ENCODE measurements at places on chromosomes 2 and 18. TPM values are rescaled to one million over a fixed set of nuclear protein-coding genes. Genes with fewer than 3 reads are reported as not detected.

GRCh38 chr2:43127208-43127940, 99.0 kb downstream of the ZFP36L2 start:
- peak; percentile 83 for DNase-seq

DNA sequence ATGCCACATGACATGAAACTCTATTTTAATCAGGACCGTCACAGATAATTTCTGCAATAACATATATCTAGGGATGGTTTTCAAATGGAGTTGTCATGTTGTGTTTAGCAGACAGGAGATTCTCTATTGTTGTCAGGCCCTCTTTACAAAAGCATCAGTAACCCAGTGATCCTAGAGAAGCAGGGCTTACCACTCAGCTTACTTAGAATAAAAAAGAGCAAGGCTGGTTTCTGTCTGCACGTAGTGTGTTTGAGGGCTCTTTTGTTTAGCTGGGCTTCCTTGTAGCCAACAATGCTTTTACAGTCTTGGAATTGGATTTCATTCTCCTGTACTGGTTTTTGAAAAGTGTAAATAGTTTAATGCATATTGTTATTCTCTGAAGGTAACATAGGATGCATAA, 210.5 kb upstream of the NRP2 start:
- no peak for DNase-seq

- DNase-seq: no peak
Measured at GRCh38 chr18:615092-615521, 18.3 kb downstream of the CLUL1 start.

DNA sequence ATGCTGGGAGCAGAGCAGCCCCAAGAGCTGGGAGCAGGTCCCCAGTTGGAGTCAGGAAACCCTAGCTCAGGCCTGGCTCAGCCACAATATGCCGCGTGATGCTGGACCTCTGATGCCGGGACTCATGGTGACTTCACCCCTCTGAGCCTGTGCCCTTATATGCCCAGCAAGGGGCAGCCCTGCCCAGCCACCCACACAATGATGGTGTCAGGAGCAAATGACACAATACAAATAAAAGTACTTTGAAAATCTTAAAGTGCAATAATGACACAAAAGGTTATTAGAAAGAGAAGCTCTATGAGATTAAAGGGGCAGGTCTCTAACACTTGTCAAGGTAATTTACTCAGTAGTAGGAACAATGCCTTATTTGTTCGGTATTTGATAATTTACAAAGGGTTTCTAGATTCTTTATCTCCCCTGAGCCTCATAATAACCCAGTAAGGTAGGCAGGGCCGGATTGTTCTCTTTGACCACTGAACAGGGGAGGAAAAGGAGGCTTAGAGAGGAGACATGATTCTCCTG, 18.3 kb upstream of the KIF3C start:
- no peak for DNase-seq

DNA sequence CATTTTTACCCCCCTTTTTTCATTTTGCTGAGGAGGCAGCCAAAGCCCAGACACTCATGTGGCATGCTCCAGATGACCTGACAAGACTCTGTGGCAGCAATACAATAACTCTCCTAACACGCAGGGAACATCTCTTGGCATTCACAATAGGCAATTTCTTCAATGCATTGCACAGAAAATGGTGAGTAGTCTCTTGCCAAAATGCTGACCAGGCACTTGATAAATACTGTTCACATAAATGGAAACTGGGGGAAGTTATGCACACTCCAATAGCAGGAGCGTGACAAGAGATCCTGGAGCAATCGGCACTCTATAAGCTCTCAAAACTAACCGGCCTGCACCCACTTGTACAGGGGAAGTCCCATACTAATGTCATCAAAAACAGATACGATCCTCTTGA, 66.3 kb downstream of the NBAS start:
- no peak for DNase-seq

GRCh38 chr2:54387059-54387991, 68.8 kb upstream of the SPTBN1 start:
- DNase-seq: no peak

DNA sequence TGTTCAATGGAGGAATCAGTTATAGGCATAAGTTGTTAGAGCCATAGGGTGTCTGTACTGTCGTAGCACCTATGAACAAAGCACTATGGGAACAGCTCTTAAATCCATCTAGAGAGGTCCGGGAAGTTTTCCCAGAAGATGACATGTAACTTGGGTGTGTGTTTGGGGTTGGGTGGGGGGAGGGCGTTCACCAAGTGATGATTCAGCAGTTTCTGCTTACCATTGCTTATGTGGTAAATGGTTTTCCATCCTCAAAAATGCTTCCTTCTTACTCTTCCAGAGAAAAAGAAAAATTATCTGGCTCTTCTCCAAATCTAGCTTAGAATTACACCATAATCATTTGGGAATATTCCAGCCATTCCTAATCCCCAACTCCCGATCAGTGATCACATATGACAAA, 361.1 kb upstream of the ZNF521 start:
- DNase-seq: no peak

- DNase-seq: no peak
Measured at GRCh38 chr2:107006836-107007235, 120.9 kb upstream of the ST6GAL2 start.

DNA sequence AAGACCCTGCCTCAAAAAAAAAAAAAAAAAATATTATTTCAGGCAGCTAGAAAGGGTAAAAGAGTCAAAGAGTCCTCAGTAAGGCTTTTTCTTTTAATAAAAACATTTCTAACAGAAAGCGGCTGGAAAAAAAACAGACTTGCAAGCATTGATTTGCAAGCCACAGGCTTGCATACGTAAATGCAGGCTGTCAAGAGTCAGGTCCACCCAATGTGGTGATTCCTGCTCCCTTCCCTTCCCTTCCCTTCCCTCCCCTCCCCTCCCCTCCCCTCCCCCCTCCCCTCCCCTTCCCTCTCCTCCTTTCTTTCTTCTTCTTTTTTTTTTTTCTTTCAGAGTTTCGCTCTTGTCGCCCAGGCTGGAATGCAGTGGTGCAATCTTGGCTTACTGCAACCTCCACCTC, 74.4 kb upstream of the GULP1 start:
- DNase-seq: no peak

DNA sequence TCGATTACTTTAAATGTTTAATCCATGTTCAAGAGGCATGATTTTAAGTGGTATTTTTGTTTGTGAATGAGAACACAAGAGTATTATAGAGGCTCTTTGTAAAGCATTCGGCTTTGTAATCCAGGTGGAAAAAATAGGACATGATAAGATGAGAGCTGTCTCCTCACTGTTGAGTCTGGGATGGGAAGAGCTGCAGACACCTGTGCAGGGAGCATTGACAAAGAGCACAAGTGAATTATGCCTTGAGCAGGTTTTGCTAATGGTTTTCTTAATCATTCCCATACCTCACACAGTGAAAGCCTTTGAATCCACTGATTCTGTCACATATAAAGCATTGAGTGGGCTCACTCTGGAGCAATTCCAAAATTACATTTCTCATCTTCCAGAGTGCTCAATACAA, 9.6 kb downstream of the COL6A3 start:
- no peak for DNase-seq

DNA sequence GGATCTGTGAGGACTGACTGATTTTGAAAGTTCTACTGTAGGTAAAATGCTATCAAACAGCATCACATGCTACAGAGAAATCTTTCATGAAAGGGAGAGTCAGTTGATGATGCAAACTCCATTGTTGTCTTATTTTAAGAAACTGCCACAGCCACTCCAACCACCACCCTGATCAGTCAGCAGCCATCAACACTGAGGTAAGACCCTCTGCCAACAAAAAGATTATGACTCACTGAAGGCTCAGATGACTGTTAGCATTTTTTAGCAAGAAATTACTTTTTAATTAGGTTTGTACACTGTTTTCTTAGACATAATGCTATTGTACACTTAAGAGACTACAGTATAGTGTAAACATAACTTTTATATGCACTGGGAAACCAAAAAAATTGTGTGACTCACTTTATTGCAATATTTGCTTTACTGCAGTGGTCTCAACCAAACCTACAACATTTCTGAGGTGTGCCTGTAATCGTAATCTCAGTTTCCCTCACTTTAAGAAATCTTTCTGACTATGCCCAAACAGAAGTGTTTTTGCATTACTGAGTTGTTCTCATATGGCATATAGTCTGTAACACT, 42.8 kb downstream of the METTL8 start:
- DNase-seq: no peak

DNA sequence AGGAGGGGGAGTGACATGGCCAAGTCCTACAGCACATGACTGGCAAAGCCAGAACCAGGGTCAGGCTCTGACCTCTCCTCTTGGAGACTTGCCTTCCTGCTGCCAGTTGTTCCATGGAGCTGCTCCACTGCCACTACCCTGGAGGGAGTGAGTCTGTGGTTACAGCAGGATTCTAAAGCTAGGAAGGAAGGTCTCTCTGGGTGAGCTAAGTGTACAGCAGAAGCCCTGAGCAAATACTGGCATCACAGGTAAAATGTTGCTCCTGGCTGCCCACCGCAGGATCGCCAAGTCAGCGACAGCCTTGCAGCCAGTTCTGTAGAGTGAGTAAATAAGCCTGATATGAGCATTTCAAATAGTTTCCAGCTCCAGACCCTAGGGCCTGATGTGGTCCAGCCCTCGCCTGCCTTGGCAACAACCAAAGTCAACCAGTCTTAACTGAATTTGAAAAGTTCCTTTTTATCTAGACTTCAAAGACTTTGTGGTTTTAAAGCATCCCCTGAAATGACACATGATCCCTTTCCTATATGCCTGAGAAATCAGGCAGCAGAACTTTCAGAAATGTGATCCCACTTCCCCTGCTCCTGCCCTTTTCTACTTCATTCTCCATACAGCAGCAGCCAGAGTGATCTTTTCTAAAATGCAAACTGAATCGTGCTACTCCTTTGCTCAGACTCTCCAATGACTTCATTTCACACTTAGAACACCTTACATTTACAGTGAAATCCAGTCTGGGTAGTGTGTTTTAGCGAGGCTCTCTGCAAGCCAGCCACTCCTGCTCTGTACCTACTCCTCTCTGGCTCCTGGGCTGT, 114.3 kb downstream of the MGAT5 start:
- no peak for DNase-seq

Gene GREB1
- total RNA-seq: 0.77 TPM

Gene GKN1
- not detected for total RNA-seq

Gene DIPK1C
- total RNA-seq: not detected

Gene MAT2A
- total RNA-seq: 105 TPM

Gene NBEAL1
- total RNA-seq: 61.8 TPM

Gene PTPN4
- total RNA-seq: 20.4 TPM

Gene ARHGEF33
- 0.32 TPM for total RNA-seq

Gene MTHFD2
- 89.2 TPM for total RNA-seq

All from colonic mucosa (tissue), 4 donors.